ENCODE measurements at places on chromosomes 4 and X.

GRCh38 chr4:144579411-144580030 lies 66.4 kb upstream of the HHIP start:
- DNase-seq = no peak

DNA sequence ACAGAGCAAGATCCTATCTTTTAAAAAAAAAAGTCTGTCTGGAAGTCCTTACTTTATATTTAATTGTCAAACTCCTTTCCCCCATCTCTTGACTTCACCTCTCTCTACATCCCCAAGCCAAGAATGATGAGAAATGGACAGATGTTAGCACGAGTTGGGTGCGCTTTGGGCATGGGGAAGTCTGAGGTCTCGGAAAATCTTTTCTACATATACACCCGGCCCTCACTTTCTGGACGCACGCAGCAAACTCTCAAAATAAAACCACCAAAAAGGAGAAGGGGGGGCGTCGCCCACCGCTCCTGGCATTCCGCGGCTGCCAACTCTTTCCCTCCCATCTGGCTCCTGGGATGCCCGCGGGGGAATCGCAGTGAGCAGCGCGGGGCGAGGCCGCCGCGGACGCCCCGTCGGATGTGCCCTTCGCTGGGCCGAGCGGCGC lies 756 bp downstream of the IGFBP7 start:
- no peak for DNase-seq

DNA sequence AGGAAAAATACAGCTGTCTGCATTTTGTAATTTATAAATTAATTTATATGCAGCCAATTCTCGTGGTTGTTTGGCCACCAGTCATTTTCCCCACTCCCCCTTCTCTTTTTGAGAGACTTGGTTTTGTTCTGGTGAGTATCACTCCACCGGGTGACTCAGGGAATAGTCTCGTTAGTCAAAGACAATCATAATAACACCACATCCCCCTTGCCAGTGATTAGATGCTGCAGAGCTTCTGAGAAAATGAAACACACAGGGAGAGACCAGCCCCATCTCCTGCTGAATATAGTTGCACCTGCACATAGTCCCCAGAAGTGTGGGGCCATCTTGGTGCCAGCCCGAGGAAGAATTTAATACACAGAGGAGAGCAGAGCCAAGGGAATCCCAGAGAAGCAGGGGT lies 8.0 kb upstream of the FNIP2 start:
- no peak for DNase-seq

DNA sequence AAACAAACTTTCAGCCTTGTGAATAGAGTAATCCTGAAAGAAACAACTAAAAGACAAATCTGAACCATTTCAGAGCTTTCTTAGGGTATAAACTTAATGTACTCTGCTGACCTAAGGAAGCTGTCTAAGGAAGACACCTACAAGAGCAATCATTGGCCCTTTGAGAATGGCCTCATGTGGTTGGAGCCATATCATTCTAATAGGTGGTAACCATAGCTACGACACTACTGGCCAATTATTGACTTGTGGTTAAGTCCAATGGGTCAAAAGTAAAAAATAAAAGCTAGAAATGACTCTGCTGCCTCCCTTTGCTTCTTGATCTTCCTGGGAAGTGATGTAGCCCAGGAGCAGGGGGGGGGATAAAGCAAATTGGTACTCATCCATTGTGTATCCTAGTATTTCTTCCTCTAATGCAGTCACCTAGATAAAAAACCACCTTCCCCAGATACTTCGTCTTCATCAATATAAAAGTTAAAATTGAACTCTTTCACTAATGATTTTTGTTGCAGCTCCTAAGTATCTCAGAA lies 547.0 kb downstream of the ARAP2 start:
- no peak for DNase-seq

- DNase-seq = no peak
These were observed 5.7 kb upstream of the GJB1 start for GRCh38 chrX:71217298-71217697.

DNA sequence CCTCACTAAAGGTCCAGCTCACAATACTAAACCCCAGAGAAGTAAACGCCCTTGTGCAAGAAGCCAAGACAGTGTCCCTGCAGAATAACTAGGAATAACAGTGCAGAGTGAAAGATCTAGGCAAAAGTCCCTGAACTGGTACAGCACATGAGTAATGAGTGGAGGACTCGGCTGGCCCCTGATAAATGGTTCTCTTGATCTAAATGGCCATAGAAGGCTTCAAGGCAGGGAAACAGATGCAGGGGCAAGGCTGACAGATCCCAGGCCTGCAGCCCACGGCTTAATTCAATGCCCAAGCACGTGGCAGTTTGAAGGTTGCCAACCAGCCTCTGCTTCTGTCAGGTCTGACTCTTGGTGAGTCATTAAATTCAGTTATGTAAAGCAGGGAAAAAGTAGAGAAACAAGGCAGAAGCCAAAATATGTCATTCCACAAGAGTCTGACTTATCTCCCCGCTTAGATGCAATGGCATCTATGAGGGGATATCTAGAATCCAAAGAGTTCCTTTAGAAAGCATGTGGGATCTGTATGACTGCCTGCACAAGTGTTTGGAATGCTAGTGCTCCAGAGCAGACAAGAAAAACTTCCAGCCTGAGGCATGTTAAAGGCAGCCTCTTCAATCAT lies 121.3 kb downstream of the PRDM5 start:
- DNase-seq = no peak
